ENCODE measurements at places on chromosomes 11 and 22.

GRCh38 chr11:108663154-108663877 is 1.6 kb upstream of the DDX10 start:
- no peak for DNase-seq

DNA sequence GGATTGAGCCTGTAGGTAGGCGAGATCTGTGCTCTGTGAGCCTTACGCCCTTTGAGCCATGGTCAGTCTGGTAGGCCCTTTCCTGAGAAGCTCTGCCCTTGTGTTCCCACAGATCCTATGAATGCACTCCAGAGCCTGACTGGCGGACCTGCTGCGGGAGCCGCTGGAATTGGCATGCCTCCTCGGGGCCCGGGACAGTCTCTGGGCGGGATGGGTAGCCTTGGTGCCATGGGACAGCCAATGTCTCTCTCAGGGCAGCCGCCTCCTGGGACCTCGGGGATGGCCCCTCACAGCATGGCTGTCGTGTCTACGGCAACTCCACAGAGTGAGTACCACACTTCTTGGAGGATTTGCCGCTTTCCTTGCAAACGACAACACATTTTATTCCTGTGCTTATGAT is 47.4 kb downstream of the MED15 start:
- DNase-seq, result no peak

DNA sequence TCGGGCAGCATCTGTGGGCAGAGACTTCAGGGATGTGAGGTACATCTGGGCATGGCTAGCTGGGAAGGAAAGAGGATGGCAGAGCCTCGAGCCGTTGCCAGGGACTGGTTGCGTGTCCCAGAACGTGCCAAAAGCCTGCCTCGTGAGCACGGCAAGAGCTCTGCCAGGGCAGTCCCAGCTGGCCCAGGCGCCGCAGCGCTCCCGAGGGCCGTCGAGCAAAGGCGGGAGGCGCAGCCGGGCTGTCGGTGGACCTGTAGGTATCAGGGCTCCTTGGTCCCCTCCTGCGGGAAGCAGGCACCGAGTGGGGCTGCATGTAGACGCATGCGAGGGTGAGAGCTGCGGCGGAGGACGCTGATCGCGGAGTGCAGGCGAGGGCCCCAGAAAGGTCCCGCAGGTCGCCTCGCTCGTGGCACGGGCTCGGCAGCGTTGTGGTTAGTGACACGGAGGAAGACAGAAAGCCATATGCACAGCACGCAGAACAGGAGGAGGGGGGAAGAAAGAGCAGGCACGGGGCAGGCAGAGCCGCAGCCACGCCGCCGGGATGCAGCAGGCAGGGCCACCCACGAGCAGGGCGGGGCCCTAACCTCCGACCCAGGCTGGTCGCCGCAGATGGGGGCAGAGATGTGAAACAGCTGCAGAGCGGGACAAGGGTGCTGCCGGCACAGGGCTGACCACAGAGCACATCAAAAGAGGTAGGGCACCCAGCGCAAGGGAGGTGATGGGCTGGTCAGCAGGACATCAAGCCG is 18.0 kb downstream of the LSP1 start:
- no peak for DNase-seq

- DNase-seq, result no peak
Measured at GRCh38 chr11:134100171-134100570, 31.3 kb downstream of the JAM3 start.

DNA sequence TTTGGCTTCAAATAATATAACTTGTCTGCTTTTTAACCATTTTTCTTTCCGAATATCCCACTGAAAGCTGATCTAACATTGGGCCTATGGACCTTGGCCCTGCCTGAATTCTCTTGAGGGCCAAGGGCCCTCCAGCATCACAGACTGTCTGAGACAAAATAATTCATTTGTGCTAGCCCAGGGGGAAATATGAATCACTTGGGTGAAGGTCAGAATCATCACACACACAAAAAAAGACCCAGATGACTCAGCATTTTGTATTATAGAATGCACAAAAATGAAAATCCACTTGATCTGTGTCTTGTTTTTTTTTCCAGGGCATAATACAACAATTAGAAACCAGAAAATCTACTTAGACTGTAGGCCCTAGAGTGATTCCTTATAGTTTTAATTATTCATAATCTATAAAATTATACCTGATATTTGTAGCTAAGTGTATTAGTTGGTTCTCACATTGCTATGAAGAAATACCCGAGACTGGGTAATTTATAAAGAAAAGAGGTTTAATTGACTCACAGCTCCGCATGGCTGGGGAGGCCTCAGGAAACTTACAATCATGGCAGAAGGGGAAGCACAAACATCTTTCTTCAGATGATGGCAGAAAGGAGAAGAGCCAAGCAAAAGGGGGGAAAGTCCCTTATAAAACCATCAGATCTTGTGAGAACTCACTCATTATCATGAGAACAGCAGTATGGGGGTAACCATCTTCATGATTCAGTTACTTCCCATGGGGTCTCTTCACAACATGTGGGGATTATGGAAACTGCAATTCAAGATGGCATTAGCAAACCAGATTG is 15.6 kb upstream of the RDX start:
- no peak for DNase-seq
